Stimulated activated CD4-positive, alpha-beta T cell treated with anti-CD3 and anti-CD28 coated beads, Interleukin-1b, Interleukin-23, amount 100 ng/mL, for 4 hours (primary cell): ENCODE measurements at places on chromosomes 7 and 10.

DNA sequence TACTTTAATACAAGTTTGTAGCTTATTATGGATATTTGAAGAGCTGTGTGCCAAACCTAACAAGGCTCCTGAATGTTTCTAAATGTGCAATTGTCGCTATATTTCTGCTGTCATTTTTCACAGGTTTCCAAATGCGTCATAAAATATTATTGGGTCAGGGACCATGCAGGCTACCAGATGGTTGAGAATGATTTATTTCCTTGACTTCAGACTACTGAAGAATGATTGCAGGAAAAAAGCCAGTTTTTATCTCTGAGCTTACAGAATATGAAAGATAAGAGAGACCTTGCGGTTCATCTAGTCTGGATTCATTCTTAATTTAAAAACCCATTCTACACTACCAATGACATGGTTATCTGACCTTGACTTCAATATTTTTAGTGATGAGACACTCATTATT is 55.2 kb downstream of the TSPAN12 start:
- DNase-seq, result no peak

DNA sequence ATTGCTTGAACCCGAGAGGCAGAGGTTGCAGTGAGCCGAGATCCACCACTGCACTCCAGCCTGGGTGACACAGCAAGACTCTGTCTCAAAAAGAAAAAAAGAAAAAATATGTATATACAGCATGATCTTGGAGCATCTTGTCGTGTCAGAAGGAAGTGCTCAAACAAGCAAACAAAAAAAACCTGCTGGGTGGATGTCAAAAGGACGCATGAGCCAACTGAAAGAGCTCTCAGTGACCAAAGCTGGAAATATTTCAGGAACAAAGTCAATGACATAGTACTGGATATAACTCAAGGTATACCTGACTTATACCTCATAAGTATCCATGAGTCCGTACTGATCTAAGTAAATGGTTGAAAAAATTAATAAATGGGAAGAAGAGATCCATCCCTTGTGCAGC is 94.6 kb upstream of the ANLN start:
- DNase-seq, result no peak

DNA sequence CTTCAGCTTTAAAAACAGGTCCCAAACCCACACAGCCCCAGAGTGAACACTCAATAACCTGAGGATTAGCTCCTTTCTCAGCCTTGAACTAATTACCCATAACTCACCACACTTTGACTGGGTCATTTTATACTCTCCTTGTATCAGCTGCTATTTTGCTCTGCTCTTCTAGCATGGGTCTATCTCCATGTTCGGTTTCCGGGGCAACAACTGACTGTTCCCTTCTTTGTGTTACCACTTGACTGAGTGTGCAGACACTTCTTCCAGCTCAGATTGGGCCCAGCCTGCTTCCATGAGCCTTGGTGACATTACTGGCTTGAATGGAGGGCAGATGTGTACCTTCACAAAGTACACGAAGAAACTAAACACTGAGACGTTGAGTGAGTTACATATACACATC is 31.5 kb upstream of the PRPS1L1 start:
- DNase-seq, result no peak

- no peak for DNase-seq
Observed at GRCh38 chr10:131955591-131956340, 26.0 kb downstream of the BNIP3 start.

- no peak for DNase-seq
Observed at GRCh38 chr10:34758447-34758996, 56.6 kb downstream of the PARD3 start.

DNA sequence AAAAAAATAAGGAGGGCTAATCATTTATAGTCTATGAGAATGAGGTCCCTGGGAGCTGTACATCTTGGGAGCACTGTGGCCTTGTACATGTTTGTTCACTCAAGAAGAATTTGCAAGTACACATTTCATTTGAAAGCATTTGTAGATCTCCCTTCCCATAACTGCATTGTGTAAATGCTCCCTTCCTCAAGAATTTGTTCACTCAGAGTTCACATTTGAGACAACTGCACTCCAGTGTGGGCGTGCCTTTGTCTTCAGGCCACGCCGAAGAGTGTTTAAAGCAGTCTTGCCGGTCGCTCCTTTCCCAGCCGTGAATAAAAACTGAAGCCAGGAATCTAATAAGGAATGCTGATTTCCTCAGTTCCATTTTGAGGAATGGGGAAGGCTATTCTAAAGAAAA is 291.1 kb upstream of the LYZL1 start:
- no peak for DNase-seq

DNA sequence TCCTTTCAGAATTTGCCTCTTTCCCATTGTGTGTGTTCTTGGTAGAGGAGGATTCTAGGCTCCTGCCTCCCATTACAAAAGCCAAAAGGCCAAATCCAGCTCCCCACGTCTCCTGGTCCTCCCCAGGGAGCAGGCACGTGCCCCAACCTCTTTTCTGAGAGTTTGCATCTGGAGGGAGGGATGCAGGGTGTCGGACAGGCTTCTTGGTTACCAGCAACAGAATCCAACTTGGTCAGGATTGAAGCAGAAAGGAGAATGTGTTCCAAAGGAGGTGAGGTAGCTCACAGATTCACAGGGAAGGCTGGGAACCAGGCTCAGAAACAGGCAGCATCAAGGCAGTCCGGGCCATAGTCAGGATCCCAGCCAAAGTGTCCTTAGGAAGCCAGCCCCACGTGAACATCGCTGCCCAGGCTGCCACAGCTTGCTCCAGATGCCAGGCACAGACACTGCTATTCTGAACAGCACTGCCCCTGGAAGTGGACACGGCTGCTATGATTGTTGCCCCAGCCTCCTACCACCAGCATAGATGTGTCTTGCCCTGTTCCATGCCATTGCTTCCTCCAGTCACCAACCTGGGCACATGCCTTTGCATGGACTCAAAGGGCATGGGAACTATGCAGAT is 264.2 kb upstream of the ZMIZ1 start:
- DNase-seq, result no peak

- no peak for DNase-seq
Observed at GRCh38 chr10:8133146-8133545, 78.7 kb downstream of the GATA3 start.

DNA sequence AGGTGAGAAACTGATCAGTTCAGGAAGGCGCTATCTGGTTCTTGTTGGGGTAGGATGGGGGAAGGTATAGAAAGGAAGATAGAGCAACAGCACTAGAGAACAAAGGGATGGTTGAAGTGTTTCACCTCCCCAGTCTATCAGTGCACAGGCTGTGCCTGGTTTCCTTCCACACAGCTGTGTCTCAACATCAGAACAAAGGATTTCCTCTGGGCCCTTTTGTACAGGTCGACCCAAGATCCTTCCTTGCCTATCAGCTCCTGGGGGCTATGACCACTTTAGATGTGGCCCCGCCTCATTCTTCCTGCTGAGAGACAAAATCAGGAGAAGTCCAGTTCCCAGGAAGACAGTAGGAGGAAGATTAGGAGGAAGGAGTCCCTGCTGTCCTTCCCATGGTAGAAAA is 65.6 kb downstream of the NAMPT start:
- DNase-seq, result no peak

- no peak for DNase-seq
Observed at GRCh38 chr7:22863156-22863899, 40.7 kb upstream of the TOMM7 start.

- no peak for DNase-seq
Observed at GRCh38 chr10:63994371-63994770, 473.2 kb downstream of the REEP3 start.

DNA sequence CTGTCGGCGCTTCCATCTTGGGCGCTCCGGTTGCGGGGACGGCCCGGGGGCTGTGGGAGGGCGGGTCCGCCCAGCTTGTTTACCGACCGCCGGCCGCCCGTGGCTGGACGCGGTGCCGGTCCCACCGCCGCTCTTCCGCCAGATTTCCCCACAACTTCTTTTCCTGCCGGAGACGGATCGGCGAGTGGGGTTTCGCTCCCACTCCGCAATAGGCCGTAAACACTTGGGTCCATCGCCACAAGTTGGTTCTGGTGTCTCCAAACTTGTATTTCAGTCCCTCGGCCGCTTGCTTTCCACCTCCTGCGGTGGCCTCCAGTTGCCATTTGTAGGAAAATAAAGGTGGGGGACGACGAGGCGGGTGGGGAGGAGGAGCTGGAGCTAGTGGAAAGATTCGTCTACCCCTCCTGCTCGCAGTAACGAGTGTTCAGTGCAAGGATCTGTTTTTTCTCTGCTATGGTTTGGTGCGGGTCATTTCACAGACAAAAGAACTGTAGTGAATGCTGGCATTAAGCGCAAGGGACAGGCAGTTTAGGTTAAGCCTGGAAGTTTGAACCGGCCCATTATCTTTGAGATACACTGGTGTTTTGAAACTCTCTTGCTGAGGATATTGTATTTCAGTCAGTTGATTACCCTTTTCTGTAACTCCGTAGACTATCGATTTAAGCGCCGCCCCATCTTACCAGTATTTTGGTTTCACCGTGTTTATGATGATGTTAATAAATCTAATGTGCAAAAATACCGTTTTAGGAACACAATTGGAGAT is 24.3 kb upstream of the ZRANB1 start:
- DNase-seq, result peak; percentile 13

DNA sequence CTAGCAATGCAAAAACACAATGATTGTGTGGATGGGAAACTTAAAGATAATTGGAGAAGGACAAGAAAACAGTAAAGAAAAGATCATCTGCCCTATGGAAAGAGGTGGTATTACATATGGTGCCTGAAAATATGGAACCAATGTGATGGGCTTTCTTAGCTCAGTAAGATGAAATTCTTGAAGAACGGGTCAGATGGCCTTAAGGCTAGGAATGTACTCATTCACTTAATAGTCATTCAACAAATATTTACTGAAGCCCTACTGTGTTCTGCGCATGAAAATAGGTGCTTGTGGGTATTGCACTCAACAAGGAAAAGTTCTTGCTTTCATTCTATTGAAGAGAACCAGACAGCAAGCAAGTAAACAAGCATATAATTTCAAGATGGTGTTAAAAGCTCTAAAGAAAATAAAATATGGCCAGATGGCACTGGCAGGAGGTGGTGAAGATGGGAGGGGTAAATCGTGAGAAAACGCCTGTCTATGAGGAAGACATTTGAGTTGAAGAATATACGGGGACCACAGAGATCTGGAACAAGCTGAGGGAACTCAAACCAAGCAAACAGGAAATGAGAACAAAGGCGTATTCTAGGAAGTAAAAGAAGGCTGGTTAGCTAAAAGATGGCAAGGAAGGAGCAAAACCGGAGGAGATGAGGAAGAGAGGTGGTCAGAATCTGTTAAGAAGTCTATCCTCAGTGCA is 179.7 kb downstream of the ANK3 start:
- DNase-seq, result no peak

DNA sequence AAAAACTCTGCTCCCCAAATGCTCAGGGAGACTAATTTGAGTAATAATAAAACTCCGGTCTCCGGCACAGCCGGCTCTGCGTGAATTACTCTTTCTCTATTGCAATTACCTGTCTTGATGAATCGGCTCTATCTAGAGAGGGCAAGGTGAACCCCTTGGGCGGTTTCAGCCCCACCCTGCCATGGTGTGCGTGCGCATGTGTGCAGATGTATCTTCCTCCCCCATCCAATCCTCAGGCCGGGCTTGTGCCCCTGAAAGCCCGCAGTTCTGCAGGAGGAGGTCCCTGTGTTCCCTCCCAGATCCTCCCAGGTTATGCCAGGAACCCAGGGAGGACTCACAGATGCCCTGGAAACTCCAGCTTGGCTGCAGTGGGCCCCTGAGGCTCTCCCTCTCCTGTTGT is 48.3 kb upstream of the MYL10 start:
- DNase-seq, result no peak

DNA sequence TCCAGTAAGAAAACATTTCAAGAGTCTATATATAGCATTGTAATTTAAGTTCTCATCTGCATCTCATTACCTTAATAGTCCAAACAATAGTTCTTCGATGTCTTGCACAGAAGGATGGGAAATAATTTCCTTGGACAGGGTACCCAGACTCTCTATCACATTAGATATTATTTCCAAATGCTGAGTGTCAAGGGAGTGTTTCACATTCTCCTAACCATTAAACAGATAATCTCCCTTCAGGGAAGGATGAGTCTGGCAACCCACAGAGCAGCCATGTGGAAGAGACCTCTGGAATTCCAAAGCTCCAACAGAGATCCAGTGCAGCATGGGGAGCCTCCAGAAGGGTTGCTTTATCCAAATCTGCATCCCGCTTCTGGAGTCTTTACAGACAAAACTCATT is 89.6 kb downstream of the FZD1 start:
- DNase-seq, result no peak
